ENCODE measurements at places on chromosomes 12 and 14. TPM values are rescaled to one million over a fixed set of nuclear protein-coding genes. Genes with fewer than 3 reads are reported as not detected.

DNA sequence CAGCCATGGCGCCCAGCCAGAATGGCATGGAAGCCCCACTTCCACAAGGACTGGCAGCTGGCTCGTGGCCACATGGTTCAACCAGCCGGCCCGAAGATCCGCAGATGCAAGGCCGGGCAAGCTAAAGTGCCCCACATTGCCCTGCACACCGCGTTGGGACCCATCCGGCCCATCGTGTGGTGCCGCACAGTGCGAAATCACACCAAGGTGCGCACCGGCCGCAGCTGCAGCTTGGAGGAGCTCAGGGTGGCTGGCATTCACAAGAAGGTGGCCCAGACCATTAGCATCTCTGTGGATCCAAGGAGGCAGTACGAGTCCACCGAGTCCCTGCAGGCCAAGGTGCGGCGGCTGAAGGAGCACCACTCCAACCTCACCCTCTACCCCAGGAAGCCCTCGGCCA is 15.9 kb downstream of the CDC42BPB start:
- DNase-seq = no peak

DNA sequence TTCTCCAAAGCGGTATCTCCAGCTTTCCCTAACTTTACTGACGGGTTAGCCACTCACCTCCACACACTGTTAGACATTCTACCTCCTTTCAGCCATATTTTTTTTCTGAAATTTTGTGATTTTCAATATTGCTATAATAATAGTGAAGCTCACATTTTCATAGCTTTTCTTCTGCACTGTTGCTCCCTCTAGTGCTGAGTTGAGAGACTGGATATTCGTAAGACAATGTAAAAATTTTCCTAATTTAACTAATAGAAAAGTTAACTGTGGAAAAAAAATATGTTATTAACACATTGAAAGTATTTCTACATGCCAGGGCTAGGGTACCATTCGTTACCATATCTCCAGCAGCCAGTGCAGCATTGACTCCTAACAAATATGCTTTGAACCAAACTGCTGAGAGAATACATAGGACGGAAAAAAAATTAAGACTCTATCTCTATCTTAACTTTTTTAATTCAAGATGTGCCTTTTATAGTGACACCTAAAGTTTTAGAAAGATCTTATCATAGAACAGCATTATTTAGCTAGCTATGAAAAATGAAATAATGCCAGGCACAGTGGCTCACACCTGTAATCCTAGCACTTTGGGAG is 48.7 kb upstream of the ABCC9 start:
- no peak for DNase-seq

GRCh38 chr12:88538250-88538649 is 42.0 kb downstream of the KITLG start:
- DNase-seq = no peak

DNA sequence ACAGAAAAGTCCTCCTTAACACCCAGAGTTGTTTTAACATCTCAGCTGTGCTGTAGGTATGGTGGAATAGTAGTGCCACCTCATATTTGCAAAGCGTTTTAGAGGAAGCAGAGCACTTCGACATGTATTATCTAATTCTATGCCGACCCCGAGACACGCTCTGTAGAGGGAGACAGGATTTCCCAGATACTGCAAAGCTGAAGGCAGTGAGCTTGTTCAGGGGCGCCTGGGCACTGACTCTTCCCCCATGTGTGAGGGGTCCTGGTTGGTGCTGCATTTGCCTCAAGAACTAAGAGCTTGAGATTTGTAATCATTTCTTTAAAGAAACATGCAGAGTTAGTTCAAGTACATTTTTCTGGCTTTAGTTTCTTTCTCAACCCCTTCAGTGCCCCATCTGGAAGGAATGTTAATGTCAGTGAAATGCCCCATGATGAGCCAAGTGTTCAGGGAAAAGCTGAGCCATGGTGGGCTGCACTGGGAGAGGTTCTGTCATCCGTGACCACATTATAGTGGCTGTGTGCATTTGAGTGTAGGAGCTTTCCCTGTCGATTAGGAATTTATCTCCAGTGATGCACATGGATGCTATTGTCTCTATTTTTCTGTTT is 66.3 kb downstream of the MBIP start:
- DNase-seq = no peak

DNA sequence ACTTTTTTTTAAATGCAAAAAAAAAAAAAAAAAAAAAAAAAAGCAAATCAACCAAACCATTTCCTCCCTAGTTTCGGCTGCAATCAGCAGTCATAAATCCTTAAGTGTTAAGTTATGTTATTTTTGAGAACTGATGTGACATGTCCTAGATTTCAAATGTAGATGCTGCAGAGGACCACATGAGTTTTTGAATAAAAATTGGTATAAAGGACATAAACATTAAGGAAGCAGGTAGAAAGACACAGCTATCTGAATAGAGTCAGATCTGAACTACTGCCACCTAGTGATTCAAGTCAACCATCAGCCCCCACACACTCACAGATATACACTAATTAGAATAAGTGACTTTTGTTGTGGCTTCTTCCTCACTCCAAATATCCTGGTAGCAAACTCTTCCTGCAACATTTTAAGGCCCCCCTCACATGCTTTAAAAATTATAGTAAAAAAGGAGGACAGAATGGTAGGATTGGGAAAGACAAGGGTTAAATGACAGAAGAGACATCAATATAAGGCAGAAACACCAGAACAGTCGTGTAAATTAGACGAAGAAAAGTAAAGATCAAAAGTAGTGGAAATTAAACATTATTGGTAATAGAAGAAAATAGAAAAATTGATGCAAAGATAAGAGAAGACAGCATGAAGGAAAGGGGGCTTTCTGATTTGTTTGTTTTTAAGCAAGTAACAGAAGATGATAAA is 394.5 kb upstream of the ATP2B1 start:
- DNase-seq = peak; percentile 19

- DNase-seq = peak; percentile 67
Observed at GRCh38 chr12:68451261-68452077, 119.3 kb upstream of the MDM1 start.

DNA sequence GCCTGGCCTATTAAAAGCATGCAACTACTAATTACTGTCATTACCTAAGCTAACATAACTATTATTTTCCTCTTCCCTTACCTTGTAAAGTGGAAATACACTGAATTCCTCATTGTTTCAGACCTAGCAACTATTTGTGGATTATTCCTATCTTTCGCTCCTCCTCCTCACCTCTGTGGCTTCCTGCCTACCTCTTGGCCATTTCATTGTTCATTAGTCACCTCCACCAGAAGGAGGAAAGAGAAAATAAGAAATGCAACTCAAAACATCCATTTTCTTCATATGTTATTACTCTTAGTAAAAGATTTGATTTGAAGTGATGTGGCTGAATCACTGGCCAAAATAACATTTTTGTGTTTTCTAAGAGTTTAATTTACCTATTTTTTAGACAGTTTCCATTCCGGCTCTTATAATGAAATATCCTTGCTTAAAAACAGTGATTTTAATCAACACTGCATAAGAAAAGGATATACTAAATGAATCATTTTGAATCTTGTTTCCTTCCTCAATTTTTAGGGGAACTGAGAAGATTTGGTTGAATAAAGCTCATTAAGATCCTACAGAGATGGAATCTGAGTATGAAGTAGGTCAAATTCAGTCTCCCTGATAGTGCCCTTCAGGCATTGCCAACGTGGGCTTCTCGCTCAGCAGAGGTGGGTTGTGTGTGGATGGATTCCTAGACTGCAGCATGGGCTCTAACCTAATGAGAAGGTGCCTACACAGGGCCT is 27.6 kb upstream of the ARHGAP5 start:
- DNase-seq = no peak

DNA sequence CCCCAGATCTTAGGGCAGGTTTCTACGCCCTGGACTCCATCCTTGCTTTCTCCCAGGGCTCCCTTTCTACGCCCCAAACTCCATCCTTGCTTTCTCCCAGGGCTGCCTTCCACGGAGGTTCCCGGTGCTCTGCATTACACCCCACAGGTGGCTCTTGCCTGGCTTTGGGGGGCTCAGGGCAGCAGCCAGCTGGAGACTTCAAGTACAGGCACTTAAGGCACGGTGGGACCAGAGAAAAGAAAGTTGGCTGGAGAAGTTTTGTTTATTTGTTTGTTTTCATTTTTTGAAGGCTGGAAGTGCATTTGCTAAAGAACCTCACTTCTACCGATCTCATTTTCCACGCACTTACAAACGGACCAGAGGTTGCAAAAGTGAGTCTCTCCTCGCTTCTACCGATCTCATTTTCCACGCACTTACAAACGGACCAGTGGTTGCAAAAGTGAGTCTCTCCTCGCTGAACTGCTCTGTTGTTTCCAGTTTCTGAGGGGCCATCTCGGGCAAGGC is 103.8 kb upstream of the MED13L start:
- DNase-seq = no peak

- no peak for DNase-seq
Observed at GRCh38 chr12:113804961-113805600, 161.0 kb downstream of the RBM19 start.

DNA sequence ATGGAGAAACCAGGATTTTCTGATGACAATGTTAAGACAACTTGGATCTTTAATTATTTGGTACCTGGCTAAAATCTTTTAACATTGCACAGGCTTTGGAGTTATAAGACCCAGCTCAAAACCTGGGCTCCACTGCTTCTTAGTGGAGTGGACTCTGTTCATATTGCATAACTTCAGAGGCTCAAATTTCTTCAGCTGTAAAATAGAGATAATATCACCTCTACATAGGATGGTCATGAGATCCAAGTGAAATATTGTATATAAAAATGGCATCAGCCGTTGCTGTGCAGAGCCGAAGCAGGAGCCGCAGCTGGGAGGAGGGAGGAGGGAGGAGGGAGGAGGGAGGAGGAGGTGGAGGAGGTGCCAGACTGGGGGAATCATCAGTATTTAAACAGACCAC is 10.5 kb downstream of the NPC2 start:
- DNase-seq = no peak

GRCh38 chr12:95796982-95797289 is 6.4 kb upstream of the NTN4 start:
- DNase-seq = no peak

- DNase-seq = no peak
Observed at GRCh38 chr14:22422238-22422637, 166.8 kb downstream of the DAD1 start.

GRCh38 chr12:131402781-131403396 is 308.0 kb upstream of the SFSWAP start:
- no peak for DNase-seq

- peak; percentile 66 for DNase-seq
Observed at GRCh38 chr12:45232756-45233372, 17.0 kb downstream of the ANO6 start.

DNA sequence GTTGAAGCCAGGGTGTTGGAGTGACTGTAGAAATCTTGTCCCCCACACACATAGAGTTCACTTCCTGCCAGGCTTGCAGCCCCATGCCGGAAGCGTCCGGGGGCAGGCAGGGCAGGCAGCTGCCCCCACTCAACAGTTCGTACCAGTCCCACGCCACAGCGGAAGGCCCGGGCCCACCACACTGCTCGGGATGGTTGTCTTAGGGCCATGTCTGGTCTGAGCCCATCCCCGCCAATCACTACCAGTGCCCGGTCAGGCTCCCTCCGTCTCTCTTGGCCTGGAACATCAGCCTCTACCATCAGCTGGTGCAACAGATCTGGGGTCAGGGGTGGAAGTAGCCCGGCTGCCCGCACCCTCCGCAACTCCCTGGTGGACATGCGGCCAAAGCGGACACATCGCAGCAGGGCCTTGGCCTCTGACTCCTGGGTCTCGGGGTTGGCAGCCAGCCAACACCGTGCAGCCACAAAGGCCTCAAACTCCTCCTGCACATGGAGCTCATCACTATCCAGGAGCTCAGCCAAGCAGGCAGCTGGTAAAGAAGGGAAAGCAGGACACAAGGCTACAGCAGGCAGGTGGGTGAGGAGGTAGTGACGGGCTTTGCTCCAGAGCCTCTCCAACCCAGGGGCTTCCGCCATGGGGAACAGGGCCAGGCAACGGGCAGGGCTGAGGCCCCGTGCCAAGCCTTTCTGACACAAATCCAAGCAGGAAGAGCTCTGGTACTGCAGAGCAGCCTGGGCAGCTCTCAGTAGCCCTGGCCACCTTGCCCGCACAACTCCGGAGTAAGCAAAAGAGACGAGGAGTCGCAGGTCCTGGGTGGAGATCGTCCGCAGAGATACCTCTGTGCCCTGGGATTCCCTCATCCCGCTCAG is 5.9 kb downstream of the KLHL33 start:
- no peak for DNase-seq

GRCh38 chr12:14214495-14214894 is 151.0 kb upstream of the ATF7IP start:
- DNase-seq = no peak

DNA sequence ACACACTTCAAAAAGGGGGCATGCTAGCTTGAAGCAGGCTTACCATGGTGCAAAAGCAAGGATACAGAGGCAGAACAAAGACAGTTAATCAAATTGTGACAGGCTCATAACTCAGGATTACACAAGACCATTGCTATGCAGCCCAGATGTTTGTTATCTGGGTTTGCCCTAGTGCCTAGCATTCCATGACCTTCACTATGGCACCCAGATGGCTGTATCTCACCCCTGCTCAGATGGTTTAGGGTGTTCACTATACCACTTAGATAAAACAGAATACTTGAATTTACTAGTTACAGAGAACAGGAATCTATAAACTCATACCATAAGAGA is 56.2 kb downstream of the SDR9C7 start:
- no peak for DNase-seq

- no peak for DNase-seq
Observed at GRCh38 chr12:51131745-51132521, 41.0 kb downstream of the TFCP2 start.

GRCh38 chr12:99287136-99287535 is 360.4 kb upstream of the GARIN6 start:
- DNase-seq = no peak

- DNase-seq = no peak
Observed at GRCh38 chr12:45223868-45224267, 8.0 kb downstream of the ANO6 start.

GRCh38 chr12:34294671-34295365 is 272.5 kb downstream of the ALG10 start:
- DNase-seq = no peak

DNA sequence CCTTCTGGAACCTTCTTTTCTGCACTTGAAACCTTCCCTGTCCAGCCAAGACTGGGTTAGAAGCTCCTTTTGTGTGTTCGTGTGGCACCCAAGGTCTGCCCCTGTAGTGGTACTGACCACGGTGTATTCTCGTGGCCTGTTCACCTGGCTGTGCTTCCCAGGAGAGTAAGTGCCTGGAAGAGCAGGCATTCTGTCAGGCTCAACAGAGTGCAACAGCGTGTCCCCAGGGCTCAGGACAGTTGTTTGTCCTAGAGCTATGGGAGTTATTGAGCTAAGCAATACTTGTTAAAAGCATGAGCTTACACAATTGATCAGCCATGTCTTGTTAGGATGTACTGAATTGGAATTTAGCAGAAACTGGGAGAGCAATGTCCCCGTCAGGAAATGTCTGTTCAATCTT is 12.9 kb upstream of the SLC38A2 start:
- DNase-seq = no peak

Gene TEX22
- total RNA-seq = 1.4 TPM

Gene GLIPR1L1
- not detected for total RNA-seq

Gene MORN3
- 2.0 TPM for total RNA-seq

Gene MFAP5
- total RNA-seq = not detected

Gene TUNAR
- total RNA-seq = not detected

Gene CDK17
- total RNA-seq = 38.0 TPM

Gene OR4K5
- total RNA-seq = not detected

Gene KRT75
- total RNA-seq = not detected

Gene COCH
- total RNA-seq = 1.1 TPM

Gene CMA1
- total RNA-seq = not detected

Gene GALNT9
- not detected for total RNA-seq

Gene ALDH1L2
- total RNA-seq = 7.6 TPM

All from activated CD4-positive, alpha-beta T cell treated with anti-CD3 and anti-CD28 coated beads for 36 hours (primary cell).